Dorsolateral prefrontal cortex (tissue), 122 donors: ENCODE measurements at places on chromosomes 11 and 22.

- DNase-seq: no peak
These were observed 17.4 kb downstream of the LUZP2 start for GRCh38 chr11:24514219-24514594.

GRCh38 chr11:68470304-68470811 lies 9.8 kb downstream of the PPP6R3 start:
- no peak for DNase-seq

- no peak for DNase-seq
These were observed 177.9 kb downstream of the ETS1 start for GRCh38 chr11:128409476-128409875.

DNA sequence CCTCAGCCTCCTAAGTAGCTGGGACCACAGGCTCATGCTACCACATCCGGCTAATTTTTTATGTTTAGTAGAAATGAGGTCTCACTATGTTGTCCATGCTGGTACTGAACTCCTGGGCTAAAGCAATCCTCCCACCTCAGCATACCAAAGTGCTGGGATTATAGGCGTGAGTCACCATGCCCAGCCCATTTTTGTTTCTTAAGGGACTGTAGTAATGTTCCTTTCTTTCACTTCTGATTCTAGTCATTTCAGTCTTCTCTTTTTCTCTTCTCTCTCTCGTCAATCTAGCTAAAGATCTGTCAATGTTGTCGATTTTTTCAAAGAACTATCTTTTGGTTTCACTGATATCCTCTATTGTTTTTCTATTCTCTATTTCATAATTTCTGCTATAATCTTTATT lies 111.0 kb upstream of the APOA1 start:
- DNase-seq: no peak

DNA sequence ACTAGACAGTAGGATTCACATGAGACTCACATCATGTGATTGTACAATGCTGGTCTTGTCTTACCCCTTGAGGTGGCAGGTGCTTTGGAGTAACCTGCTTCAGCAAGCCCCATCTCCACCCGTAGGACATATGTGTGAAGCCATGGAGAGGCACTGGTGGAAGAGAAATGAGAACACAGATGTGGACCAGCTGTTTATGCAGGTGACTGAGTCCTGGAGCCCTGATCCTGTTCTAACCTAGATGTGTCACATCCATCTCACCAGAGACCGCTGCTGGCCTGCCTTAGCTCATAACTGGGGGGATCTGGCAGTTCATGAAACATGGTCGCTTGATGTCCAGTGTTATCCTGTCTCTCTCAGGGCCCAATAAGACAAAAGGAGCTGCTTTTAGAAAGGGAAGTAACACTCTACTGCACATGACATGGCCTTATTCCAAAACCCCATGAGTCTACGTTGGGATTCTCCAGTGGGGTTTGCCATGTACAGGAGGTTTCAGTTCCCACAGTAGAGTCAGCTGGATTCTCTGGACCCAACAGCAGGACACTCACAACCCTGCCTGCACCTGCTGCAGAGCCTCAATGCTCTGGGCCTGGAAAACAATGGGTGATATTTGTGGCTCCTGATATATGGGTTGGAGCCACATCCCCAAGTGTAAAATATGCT lies 62.0 kb downstream of the GGTLC2 start:
- no peak for DNase-seq

GRCh38 chr22:31750365-31751284 lies 693 bp upstream of the PRR14L start:
- DNase-seq: no peak

DNA sequence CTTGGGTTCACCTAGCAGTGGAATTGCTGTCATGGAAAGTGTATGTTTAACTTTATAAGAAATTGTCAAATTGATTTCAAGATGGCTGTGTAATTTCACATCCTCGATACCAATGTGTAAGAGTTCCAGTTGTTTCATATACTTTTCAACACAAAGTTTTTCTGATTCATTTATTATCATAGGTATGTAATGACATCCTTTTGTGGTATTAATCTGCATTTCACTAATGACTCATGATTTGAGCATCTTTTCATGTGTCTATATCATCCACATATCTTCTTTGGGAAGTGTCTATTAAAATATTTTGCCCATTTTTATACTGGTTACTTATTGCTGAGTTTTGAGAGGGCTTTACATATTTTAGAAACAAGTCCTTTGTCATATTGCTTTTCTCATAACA lies 17.0 kb upstream of the GLYATL1B start:
- DNase-seq: no peak

DNA sequence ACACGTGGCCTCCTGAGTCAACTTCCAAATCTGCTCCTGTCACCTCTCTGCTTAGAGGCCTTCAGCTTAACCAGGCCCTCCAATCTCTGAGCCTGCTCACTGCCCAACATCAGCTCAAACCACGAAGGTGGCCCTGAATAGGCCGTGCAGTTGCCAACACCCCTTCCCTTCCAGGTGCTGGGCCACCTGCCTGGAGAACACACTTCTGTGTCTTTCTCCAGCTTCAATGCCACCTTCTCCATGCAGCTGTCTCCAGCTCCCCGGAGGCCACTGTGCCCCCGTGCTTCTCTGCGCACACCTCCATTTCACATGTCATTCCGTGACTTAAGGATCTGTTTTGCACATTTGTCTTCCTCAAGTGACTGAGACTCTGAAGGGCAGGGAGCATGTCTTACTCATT lies 5.3 kb downstream of the RELA start:
- DNase-seq: no peak

DNA sequence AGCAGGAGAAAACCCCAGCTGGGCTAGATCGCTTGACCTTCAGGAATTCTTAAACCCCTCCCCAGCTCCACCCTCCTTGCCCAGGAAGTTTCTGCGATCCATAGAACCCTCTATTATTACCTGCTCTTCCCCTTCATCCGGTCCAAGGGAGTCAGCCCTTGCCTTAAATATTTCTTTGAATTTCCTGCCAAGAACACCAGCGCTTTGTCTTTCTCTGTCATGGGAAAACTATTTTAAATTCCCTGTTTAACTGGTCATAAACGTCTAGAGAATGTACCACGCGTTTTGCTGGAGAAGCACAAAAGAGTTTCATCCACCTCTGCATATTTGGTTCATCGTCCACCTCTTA lies 496 bp upstream of the TRAF6 start:
- no peak for DNase-seq

DNA sequence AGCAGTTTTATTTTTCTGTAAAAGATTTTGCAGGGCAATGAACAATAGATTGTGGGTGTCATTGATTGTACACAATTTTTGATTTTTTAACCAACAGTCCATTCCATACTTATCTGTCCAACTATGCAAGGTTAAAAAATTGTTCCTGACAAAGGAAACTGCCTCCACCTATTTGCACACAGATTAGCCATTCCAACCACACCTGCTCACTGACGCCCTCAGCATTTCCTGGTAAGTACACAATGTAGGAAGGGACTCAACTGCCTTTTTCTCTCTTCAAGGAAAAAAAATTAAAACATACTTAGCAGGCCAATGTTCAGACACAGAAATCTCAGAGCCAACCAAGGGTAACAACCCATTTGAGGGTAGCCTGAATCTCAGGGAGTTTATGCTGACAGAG lies 4.3 kb upstream of the FUT4 start:
- DNase-seq: no peak

GRCh38 chr22:28112548-28113043 lies 193.5 kb upstream of the PITPNB start:
- DNase-seq: no peak

GRCh38 chr11:20075627-20076026 lies 84.6 kb downstream of the DBX1 start:
- DNase-seq: no peak

DNA sequence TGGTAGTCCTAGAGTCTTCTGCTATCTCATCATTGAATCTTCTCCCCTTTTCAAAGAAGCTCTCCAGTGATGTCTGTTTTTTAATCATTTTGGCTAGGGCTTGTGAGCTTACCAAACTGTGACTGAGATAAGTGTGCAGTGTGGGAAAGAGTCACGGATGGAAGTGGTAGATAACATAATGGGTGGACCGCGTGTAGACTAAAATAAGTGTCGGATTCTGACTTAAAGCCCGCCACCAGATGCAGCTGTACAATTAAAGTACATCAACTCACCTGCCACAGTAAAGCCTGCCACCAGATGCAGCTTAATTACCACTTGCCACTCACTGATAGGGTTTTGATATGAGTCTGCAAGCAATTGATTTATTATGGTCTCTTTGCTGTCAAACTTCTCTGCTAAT lies 581.5 kb downstream of the LRRC4C start:
- no peak for DNase-seq

GRCh38 chr11:76776472-76776871 lies 6.7 kb upstream of the TSKU start:
- no peak for DNase-seq

DNA sequence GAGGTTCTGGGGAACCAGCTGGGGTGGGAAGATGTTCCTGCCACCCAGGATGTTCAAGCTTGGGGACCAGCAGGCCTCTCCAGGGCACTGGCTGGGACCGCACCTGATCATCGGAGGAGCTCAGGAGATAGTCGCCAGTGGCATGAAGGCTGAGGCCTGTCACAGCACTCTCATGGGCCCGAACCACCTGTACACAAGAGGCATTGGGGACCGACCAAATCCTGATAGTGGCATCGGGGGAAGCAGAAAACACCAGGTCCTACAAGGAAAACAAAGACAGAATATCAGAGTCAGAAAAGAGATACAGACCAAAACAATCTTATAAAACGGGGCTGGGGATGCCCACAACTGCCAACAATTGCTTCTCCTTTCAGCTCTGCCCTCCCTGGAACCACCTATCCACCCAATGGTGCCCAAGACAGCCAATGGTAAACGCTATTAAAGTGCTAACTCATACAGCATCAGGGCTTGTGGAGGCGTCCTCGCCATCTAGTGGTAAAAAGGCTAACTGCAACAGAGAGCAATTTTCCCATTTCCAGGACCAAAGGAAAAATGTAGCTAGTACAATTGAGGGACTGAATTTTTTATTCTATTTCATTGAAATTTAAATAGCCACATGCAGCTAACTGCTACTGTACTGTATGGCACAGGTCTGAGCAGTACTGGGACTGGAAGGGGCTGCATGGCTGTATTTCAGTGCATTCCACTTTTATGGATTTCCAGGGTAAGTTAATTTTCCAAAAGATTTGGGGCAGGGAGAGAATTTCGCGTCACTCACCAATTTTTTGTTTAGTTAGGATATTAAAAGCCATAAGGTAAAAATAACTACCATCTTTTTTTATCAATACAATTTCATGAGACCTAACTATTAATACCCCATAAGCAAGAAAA lies 7.1 kb downstream of the PRPF19 start:
- no peak for DNase-seq

- no peak for DNase-seq
These were observed 7.0 kb upstream of the SIDT2 start for GRCh38 chr11:117171404-117172061.

GRCh38 chr11:57818812-57819211 lies 57.2 kb downstream of the CTNND1 start:
- no peak for DNase-seq

- no peak for DNase-seq
These were observed 52.6 kb downstream of the MICAL3 start for GRCh38 chr22:17971711-17972110.

DNA sequence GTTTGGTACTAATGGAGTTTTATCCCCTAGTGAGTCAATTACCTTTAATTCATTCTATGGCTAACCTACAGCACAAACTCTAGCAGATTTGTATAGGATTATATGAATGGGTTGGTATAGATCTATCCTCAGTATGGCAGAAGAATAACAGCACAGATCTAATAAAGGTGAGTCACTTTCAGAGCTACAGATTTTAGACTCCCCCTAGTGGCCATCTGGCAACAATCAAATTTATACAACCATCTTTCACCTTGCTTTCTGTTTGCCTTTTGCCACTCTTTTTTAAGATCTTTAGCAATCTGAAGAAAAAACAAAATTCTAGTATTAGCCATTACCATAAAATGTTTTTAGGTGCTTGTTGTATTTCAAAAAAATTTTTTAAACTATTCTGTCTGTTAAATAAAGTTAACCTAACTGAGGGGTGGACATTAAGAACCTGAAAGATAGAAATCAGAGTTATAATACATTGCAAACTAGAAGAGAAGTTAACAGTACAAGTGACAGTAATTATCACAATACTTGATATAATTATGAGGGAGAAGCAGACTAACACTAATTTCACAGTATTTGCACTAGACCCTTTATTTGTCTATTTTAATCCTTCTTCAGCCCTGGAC lies 25.8 kb downstream of the DDIAS start:
- no peak for DNase-seq

DNA sequence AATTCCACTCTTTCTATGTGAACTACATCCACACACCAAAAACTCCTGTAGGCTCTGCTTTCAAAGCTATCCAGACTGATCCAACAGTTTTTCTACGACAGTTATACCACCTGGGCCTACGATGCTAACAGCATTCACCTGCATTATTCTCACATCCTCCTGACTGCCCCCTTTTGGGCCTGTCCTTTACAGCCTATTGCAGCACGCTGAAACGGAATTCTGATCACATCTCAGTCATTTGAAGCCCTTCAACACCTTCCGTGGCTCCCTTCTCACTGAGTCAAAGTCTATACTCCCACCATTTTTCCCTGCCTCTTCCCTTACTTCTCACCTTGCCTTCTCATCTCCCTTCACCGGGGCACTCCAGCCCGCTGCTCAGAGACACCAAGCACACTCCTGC lies 791.3 kb upstream of the KIRREL3 start:
- no peak for DNase-seq

DNA sequence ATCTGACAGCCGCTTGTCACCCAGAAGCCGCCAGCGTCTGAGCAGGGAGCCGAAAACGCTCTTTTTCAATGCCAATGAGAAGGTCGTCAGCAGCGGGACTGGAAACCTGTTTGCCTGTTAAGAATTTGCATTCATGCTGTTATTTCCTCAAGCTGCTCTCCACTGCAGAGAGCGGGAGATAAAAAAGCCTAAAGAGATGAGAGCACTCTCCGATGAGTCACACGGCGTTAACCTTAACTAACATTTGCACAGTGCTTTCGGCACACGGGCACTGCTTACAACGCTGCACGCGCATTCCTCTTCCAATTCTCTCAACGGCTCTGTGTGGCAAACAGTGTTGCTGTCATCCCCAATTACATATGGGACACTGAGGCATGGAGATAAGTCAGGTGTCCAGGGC lies 40.0 kb upstream of the RTL6 start:
- no peak for DNase-seq

DNA sequence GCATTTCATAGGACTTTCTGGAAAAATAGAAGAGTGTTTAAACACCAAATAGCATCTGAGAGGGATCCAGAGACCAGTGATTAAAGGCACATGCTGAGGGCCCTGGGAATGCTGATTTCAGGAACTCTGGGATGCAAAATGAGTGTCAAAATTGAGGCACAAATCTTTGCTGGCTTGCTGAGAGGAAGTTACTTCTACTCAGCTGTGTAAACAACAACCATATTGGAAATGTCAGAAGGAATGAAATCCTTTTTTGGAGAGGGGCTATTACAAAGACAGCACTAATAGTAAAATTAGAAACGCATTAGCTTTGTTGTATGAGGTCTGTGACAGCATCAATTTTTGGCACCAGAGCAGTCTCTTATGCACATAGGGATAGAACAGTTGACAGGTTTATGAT lies 267.8 kb upstream of the RAG2 start:
- no peak for DNase-seq

GRCh38 chr11:43021466-43021865 lies 290.3 kb upstream of the API5 start:
- no peak for DNase-seq
